ENCODE measurements at places on chromosomes 16 and 17.

DNA sequence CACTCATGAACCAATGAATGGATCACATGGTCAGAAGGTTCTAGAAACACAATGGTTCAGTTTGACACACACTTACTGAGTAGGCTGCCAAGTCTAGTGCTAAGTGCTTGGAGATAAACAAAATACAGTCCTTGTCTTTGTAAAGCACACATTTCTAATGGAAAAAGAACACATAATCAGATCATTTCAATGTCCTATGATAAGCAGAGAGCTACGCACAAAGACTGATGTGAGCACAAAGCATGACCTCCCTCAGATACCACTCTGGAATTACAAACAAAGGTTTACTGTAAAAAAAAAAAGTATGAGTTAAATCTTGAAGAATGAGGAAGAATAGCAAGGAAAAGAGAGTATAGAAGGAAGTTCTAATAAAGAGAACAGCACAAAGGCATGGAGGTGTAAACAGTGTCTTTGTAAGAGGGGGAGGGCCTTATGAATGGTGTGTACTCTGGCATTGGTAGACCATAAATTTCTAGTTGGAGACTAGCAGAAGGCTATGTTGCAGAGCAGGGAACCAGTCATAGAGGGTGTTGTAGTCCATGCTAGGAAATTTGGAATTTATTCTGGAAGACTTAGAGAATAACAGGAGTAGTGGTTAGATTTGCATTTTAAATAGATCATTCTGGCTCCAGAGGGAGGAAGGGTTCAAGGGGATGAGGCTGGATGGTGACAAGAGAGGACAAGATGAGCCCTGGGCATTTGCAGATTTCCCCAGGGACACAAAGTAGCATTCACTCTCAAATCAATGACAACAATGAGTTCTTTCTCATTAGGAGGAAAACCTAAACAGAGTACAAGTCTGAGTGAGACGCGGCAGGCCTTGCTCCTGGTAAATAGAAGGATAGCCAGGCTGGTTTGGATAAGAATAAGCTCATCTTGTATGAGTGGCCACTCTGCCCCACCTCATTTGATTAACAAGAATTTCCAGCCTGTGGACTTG lies 468.0 kb downstream of the TOX3 start:
- DNase-seq: no peak

DNA sequence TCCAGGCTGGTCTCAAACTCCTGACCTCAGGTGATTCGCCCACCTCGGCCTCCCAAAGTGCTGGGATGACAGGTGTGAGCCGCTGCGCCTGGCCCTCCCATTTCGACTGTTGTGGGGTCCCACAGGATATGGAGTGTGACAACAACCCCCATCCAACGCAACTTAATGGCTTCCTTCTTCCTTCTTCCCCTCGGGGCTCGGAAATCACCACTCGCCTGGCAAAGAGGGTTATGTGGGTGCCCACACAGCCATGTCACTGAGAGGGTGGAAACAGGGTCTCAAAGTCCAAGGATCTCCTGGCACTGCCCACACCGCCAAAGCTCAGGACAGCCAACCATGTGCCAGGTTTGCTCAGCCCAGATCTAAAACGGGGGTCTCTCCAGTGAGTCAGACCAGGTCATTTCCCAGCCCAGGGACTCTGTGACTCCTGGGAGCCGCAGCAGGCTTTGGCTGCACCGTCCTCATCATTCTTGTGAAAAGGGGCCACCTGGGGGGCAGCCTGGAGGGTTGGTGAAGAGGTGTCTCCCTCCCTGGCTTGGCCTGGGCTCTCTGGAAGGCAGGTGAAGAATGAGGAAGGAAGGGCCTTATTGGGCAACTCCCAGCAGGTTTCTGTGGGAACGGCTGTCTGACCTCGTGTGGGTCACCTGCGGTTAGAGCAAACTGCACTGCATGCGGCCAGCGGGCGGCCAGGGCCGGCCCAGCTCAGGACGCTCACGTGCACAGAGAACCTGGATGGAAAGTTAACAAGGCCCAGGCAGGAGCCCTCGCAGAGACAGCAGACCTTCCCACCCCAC lies 25.3 kb upstream of the LITAF start:
- DNase-seq: no peak

DNA sequence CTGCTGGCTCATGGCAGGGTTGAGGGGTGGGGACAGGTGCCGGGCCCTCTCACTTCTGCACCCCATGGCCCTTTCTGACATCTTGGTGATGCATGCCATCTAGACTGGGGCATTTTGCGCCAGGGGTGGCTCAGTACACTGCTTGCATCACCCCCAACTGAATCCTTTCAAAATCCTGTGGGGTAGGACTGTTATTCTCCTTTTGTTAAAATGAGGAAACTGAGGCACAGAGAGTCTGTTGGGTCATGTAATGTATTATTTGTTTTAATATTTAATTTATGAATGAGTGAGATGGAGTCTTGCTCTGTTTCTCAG lies 9.9 kb downstream of the ADCY7 start:
- no peak for DNase-seq

DNA sequence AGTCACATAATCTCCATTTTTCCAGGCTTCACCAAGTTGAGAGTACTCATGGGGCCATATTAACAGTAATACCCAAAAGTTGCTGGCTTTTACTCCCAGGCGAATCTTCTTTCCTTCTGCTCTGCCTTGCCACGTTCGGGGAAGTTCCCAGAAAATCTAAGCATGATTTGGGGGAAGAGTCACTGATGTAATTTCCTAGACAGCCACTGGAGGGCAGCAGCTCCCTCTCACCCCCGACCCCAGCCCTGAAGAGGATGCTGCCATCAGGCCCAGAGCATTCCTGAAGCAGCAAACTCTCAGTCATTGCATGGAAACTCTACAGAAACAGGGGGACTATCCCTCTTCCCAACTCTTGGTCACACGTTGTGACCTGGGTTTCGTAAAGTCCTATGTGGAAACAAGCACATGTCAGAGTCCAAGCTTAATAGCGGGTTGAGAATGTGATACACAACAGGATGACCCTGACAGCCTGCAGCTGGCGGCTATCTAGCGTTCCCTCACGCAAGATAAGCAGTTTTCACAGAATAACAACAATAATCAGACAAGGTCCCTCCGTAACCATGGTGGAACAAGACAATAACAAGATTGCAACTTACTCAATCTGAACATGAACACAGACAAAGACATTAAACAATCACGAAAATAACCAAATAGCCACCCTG lies 43.8 kb upstream of the DHX40 start:
- DNase-seq: peak; percentile 24

GRCh38 chr16:66832661-66833305 lies 2.0 kb upstream of the NAE1 start:
- DNase-seq: no peak

DNA sequence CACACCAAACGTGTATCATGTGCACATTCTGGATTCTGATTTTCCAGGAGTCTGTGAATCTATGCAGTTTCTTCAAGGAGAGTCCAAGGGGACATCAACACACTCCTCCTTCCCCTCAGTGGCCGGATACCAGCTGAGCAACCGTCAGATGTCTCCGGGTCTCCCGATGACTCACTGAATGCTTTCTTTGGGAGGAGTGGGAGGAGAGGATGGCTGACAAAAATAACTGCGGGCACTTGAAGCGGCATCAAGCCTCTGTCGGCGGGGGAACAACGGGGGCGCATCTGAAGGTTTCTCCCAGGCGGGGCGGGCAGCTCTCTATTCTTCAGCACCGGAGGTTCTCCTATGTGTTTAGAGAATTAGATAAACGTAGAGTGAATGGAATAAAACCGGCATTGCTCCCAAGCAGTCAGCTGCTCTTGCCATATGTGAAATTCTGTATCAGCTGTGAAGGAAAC lies 24.6 kb upstream of the LRRC75A start:
- no peak for DNase-seq
